ENCODE measurements at places on chromosomes 7 and 10. TPM values are rescaled to one million over a fixed set of nuclear protein-coding genes. Genes with fewer than 3 reads are reported as not detected.

DNA sequence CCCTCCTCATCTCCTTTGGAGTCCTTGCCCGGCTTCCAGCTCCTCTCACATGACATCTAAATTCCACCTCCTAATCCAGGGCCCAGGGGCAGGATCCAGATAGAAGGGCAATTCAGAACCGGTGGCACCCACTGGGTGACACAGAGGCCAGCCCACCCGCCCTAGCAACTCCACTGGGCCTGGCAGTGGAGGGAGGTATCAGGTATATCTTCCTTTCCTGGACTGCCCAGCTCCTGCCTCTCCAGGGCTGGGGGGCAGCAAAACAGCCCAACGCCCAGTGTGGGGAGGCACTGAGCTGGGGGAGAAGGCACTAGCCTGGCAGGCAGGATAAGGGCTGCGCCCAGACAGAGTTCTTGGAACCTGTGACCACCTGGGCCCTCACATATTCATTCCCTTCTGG is 10.4 kb upstream of the TRIM8 start:
- DNase-seq, result no peak

DNA sequence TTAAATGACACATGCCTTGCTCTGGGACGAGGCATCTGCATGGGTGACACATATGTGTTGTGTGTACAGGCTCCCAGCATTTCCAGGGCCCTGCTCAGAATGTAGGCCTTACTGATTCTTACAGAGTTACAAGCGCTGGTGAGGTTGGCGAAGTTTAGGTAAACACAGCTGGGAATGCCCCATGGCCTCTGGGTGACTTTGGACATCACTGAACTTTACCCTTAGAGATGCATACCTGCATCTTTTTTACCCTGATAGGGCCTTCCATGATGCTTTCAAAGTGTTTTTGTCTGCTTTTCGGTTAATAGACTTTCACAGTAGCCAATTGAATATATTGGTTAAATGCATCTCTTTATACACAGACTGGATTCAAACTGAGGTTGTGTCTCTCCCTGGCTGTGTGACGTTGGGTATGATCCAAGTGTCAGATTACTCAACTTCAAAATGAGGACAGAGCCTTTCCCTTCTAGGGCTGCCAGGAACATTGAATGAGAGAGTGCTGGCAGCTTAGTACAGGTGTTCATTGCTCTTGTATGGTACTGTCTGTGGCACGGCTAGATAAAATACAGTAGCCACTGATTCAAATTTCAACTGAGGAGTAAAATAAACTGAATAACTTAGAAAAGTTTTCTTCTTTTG is 29.5 kb downstream of the EGFR start:
- DNase-seq, result no peak

DNA sequence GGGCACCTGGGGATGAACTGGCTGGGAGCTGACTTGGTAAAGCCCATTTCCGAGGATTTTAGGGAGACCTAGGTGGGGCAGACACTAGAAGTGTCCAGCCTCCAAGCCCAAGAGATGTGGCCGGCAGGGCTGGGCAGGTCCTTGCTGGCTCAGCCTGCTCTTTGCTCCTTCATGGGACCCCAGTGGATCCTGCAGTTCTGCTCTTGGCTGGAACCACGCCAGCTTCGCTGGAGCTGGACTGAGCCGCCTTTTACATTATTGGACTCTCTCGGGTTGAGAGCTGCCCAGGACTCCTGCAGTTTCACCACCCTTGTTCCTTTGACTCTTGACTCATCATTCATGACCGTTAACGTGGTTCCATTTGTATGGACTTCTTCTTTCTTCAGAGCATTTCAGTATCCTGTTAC is 5.7 kb downstream of the PPIF start:
- DNase-seq, result no peak

Gene RHOBTB1
- 21.3 TPM for total RNA-seq

DNA sequence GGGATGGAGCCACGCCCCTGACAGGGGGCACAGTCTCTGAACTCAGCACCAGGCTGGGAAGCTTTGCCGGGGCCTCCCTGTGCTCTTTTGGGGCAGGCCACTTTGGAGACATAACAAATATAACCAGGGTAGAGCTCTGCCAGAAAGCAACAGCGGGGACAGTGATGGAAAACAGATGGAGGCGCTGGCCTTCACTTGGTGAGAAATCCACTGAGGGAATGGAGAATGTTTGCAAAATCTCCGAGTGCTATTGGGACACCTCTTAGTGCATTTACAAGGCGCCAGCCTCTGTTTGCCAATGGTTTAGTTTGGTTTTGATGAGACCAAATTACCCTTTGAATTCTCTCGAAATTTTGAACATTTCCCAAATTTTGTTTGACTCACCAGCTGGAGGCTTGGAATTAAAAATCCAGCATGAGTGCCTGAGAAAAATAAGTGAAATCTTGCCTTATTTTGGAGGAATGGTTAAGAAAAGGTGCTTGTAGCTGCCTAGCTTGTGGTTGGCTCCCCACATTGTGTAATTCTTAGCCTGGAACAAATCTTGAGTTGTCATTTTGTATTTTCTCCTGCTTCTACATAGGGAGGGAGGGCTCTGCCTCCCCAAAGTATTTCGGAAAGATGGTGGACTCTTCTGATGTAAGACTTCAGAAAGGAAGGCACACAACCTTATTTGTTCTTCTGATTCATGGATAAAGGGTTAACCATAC is 980.5 kb downstream of the LRMDA start:
- no peak for DNase-seq

Gene NUDT13
- total RNA-seq, result 1.9 TPM

DNA sequence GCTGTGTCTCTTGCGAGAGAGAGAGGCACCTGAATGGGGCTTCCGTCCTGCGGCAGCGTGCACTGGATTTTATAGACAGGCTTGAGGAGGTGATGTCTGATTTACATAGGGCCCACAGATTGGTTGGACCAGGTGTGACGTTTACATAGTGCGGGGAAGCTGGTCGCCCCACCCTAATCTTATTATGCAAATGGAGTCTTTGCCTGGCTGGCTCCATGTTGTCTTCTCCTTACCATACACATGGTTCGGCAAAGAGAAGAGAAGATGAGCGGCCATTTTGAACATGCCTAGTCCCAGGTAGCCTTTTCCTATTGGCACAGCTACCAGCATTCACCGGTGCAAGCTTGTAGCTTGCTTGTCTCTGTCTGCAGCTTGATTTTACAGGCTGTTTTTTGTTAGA is 238.5 kb upstream of the GALNT17 start:
- no peak for DNase-seq

Gene PRPF18
- total RNA-seq, result 29.4 TPM

DNA sequence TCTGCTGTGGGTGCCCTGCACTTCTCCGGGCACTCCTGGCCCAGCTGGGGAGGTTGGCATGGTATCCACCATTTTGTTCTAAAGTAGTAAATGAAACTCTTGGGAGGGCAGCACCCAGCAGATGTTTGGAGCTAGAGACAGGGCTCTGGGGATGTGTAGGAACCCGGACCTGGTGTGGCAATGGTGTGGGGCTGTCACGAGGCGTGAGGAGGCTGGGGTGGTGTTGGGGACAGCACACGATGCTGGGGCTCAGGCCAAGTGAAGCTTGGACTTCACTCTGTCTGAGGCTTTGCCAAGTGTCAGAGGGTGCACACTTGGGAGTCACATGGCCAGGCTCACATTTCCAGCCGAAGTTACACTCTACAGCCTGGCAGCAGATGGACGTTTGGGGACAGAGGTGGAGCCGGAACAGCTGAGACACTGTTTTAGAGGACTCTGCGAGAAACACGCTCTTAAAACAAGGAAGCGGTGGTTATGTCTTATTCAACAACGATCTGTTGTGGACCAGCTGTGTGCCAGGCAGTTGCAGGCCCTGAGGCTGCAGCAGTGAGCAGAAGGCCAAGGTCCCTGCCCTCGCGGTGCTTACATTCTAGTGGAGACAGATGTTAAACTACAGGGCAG is 118.2 kb downstream of the CUX1 start:
- DNase-seq, result no peak

DNA sequence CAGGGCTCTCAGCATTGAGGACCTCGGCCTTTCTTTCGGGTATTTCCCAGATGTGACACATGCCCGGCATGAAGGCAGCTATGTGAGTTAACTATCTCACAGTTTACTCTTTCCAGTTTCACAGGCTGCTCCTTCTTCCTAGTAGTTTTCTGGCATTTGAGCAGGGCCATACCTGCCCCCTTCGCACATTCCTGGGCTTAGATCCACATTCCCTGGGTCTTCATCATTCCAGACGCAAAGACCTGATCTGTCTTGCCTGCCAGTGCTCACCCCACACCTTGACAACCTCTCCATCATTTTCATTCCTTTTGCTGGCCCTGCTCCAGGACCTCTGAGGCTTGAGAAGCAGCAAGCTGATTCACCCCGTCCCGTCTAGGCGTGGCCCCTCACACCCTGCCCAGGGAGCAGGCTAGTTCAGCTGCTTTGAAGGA is 227.5 kb downstream of the WDR11 start:
- DNase-seq, result peak; percentile 54

Gene FAM237B
- not detected for total RNA-seq
